ENCODE measurements at places on chromosomes 6 and 20. TPM values are rescaled to one million over a fixed set of nuclear protein-coding genes. Genes with fewer than 3 reads are reported as not detected.
A peak's percentile ranks its signal among the peaks of the same experiment; 100 is the strongest.

DNA sequence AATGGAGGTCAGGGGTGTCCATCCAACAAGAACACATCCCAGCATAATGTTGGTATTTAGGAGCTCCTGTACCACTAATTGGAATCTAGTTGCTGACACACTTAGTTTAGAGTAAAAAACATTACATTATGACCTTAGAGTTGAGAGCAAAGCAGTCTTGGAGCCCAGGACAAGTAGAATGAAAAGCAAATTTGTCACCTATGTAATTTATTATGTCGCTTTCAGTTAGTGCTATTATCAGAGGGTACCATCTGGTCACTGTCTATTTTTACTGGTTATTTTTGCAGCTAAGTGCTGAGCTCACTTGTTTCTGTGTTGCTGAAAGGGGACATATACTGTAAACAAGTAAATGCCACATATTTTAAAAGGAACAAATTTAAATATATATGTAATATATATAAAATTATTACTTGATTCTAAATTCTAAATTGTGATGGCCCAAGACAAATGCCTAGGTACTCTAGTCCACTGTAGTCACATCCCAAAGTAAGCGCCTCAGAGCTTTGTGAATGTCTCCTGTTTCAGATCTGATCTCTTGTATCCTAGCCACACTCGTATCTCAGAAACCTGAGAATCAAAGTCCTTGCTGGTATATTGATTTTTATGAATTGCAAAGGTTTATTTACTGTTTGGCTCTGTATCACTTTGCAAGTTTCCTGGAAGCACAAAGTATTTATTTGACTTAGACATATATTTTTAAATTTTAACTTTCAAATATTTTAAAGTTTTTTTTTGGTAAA is 148.6 kb upstream of the MAN1A1 start:
- DNase-seq = no peak
- no peaks in the 10 kb centered on the region for H3K27me3 ChIP-seq
- H3K27ac ChIP-seq = no peak overlapping the region
- H3K36me3 ChIP-seq = no peaks in the 10 kb centered on the region
- H3K4me3 ChIP-seq = no peak overlapping the region
- no peaks in the 10 kb centered on the region for H3K4me1 ChIP-seq

The RAET1G gene
- 0.32 TPM for total RNA-seq

The ITPA gene
- total RNA-seq = 28.5 TPM

DNA sequence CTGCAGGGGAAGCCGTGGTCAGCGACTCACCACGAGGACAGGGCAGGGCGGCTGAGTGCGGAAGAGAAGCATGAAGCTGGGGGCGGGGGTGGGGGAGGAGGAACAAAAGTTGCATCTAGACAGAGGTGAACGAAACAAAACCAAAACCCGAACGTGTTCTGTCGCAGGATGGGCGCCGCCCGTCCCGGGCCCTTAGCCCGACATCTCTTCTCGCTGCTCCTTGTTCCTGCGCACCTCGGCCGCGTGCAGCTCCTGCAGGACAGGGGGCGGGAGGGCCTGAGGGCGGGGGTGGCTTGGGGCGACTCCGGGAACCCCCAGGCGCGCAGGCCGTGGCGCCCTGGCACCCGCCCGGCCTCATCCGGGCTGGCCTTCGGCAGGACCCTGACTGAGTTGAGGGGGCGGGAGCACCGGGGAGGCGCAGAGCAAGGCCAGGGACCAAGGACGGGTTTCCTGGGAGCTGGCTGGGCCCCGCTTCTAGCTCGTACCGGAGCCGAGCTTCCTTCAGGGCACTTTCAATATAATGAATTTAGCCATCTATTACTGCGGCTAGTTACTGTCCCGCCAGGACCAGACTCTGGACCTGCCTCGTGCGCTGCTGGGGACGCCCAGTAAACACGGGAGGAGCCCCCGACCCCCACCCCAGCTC is 12.0 kb downstream of the STMN3 start:
- H3K4me3 ChIP-seq = peak overlapping the region; percentile 69
- no peak for DNase-seq
- peak overlapping the region; percentile 85 for H3K27ac ChIP-seq

DNA sequence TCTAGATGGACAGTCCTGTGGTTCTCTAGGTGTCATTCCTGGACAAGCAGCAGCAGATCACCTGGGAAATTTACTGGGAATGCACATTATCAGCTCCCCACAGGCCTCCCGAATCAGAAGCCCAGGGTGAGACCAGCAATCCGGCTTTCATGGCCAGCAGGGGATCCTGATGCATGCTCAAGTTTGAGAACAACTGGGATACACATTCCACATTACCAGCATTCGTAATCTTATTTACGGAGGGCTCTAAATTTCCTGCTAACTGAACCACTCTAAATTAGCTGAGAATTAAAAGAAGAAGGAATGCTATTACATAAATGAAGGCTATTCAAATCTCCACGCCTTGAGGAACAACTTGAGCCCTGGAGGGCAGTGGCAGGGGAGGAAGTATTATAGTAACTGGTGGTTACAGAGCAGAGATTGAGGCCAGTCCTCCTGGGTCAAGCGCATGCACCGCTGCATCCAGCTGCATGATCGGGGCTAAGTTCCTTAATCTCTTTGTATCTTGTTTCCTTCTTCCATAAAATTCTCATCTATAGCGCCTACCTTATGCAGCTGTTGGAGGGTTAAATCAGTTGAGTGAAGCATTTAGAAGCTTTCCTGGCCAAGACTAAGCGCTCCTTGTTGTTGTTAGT is 403.7 kb downstream of the CDH26 start:
- no peak overlapping the region for H3K4me3 ChIP-seq
- H3K27me3 ChIP-seq = no peaks in the 10 kb centered on the region
- no peak overlapping the region for H3K27ac ChIP-seq
- peak; percentile 62 for DNase-seq
- H3K36me3 ChIP-seq = no peaks in the 10 kb centered on the region
- no peaks in the 10 kb centered on the region for H3K4me1 ChIP-seq

DNA sequence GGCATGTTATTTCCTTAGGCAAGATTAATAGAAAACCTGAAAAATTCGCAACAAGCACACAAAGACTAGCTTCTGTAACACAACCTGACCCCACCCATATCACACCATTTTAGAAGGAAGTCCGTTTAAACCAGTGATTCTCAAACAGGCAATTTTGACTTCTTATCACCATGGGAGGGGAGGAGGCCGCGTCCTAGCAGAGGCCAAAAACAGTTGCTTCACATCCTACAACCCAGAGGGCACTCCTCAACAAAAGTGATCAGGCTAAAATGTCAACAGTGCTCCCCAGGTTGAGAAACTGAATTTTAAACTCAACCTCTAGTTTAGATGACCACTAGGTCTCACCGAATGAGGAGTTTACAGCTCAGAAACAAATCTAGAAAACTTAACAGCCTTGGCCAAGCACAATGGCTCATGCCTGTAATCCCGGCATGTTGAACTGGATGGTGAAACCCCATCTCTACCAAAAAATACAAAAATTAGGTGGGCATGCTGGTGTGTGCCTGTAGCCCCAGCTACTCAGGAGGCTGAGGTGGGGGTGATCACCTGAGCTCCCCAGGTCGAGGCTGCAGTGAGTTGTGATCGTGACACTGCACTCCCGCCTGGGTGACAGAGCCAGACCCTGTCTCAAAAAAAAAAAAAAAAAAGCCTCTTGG is 3.4 kb downstream of the SNX5 start:
- peaks cover 77% of the 10 kb centered on the region for H3K4me1 ChIP-seq
- H3K27me3 ChIP-seq = no peaks in the 10 kb centered on the region
- peak overlapping the region; percentile 95 for H3K27ac ChIP-seq
- H3K4me3 ChIP-seq = no peak overlapping the region
- DNase-seq = no peak

The ANGPT4 gene
- total RNA-seq = under 0.01 TPM

GRCh38 chr6:132695773-132696172 is 18.1 kb downstream of the VNN1 start:
- H3K4me1 ChIP-seq = no peaks in the 10 kb centered on the region
- no peak overlapping the region for H3K4me3 ChIP-seq
- H3K27me3 ChIP-seq = no peaks in the 10 kb centered on the region
- H3K27ac ChIP-seq = no peak overlapping the region

DNA sequence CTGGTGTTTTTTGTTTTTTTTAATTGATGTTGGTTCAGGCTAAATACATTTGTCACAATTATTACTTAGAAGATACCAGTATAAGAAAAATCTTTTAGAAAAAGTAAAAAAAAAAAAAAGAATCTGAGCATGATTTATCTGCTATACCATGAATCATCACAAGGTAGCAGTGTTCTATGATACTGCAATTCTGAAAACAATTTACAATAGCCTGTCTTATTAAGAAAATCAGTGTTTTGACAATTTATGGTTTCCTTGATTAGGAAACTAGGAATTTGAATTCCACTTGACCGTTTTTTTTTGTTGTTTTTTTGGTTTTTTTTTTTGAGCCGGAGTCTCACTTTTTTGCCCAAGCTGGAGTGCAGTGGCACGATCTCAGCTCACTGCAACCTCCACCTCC is 9.3 kb upstream of the MAK start:
- no peak overlapping the region for H3K27ac ChIP-seq
- no peaks in the 10 kb centered on the region for H3K27me3 ChIP-seq
- no peak for DNase-seq
- H3K4me1 ChIP-seq = no peaks in the 10 kb centered on the region

- H3K4me1 ChIP-seq = peaks cover 83% of the 10 kb centered on the region
- no peak overlapping the region for H3K27ac ChIP-seq
- no peak overlapping the region for H3K4me3 ChIP-seq
- no peak for DNase-seq
Observed at GRCh38 chr6:71406865-71407860, 118.6 kb downstream of the OGFRL1 start.

The SLC17A2 gene
- not detected for total RNA-seq

GRCh38 chr6:20038410-20039204 is 173.7 kb downstream of the MBOAT1 start:
- H3K36me3 ChIP-seq = no peaks in the 10 kb centered on the region
- no peak overlapping the region for H3K27ac ChIP-seq
- H3K4me1 ChIP-seq = no peaks in the 10 kb centered on the region
- H3K4me3 ChIP-seq = no peak overlapping the region
- DNase-seq = no peak
- H3K27me3 ChIP-seq = no peaks in the 10 kb centered on the region

GRCh38 chr6:22899426-22899825 is 330.1 kb downstream of the HDGFL1 start:
- no peaks in the 10 kb centered on the region for H3K36me3 ChIP-seq
- H3K4me3 ChIP-seq = no peak overlapping the region
- H3K4me1 ChIP-seq = peaks cover 8% of the 10 kb centered on the region
- H3K27ac ChIP-seq = no peak overlapping the region
- DNase-seq = no peak
- no peaks in the 10 kb centered on the region for H3K27me3 ChIP-seq

- H3K36me3 ChIP-seq = peaks cover 14% of the 10 kb centered on the region
- peaks cover 21% of the 10 kb centered on the region for H3K4me1 ChIP-seq
- no peak overlapping the region for H3K4me3 ChIP-seq
- no peak overlapping the region for H3K27ac ChIP-seq
Observed at GRCh38 chr20:51697096-51697826, 70.9 kb downstream of the ATP9A start.

DNA sequence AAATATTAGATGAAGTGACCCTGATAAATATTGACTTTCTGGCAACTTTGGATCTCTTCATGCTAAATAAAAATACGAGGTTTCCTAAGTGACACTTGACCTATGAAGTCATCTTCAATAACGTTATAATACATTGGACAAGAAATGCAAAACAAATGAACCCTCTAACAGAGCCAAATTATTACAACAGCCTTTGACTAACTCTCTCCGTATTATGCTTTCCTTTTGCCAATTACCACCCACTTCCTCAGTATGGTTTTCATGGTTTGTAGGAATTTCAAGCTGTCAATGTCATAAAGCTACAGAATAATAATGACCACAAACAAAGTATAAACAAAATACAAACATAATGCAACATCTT is 210.5 kb downstream of the MOXD1 start:
- no peak overlapping the region for H3K4me3 ChIP-seq
- peak overlapping the region; percentile 71 for H3K27ac ChIP-seq
- H3K36me3 ChIP-seq = no peaks in the 10 kb centered on the region

GRCh38 chr20:38926934-38927616 is 858 bp downstream of the FAM83D start:
- DNase-seq = no peak
- H3K27me3 ChIP-seq = no peaks in the 10 kb centered on the region
- H3K36me3 ChIP-seq = no peaks in the 10 kb centered on the region
- H3K27ac ChIP-seq = peak overlapping the region; percentile 77

The CITED2 gene
- 144 TPM for total RNA-seq

The BTNL2 gene
- total RNA-seq = not detected

The TNFRSF21 gene
- total RNA-seq = 37.0 TPM

DNA sequence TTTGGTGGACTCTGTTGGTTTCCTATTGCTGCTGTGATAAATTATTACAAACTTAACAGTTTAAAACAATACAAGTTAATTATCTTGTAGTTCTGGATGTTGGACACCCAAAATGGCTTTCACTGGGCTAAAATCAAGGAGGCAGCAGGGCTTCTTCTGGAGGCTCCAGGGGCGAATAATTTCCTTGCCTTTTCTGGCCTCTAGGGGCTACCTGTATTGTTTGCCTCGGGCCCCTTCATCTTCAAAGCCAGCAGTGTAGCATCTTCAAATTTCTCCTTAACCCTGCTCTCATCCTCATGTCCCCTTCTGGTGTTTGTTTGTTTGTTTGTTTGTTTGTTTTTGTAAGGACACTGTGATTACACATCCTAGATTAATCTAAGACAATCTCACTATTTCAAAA is 60.5 kb upstream of the ANKEF1 start:
- H3K4me3 ChIP-seq = no peak overlapping the region
- no peak overlapping the region for H3K27ac ChIP-seq
- peaks cover 6% of the 10 kb centered on the region for H3K4me1 ChIP-seq

DNA sequence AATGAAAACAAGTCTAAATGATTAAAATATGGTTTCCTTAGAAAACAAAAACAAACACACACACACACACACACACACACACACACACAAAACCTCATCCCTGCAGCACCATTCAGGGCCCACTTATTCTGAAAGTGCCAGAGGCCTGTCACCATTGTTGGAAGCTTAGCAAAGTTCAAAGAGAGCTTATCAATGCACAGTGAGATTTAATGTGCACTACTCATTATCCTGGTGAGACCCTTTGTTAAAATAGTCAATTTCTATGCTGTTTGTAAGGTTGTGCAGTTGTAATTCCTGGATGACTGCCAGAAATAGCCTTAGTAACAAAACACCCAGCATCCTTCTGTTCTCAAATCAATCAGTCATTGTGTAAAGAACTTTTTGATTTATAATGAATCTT is 482.9 kb downstream of the GRIK2 start:
- no peak for DNase-seq
- H3K36me3 ChIP-seq = no peaks in the 10 kb centered on the region
- no peak overlapping the region for H3K4me3 ChIP-seq
- no peak overlapping the region for H3K27ac ChIP-seq
- H3K4me1 ChIP-seq = no peaks in the 10 kb centered on the region
- H3K27me3 ChIP-seq = no peaks in the 10 kb centered on the region

The ESR1 gene
- 1.8 TPM for total RNA-seq

The FOXQ1 gene
- total RNA-seq = 4.4 TPM

GRCh38 chr20:33707668-33708067 is 12.4 kb downstream of the PXMP4 start:
- H3K27me3 ChIP-seq = no peaks in the 10 kb centered on the region
- H3K27ac ChIP-seq = no peak overlapping the region
- peaks cover 38% of the 10 kb centered on the region for H3K36me3 ChIP-seq
- no peak overlapping the region for H3K4me3 ChIP-seq

GRCh38 chr20:32968478-32969241 is 35.6 kb downstream of the SUN5 start:
- no peaks in the 10 kb centered on the region for H3K4me1 ChIP-seq
- no peak overlapping the region for H3K4me3 ChIP-seq
- peak; percentile 86 for DNase-seq
- peaks cover 27% of the 10 kb centered on the region for H3K27me3 ChIP-seq
- no peaks in the 10 kb centered on the region for H3K36me3 ChIP-seq

The VNN1 gene
- total RNA-seq = 1.4 TPM

The NKX2-4 gene
- total RNA-seq = not detected

GRCh38 chr6:116101790-116102189 is 1.1 kb downstream of the NT5DC1 start:
- peak overlapping the region; percentile 85 for H3K4me3 ChIP-seq
- no peak for DNase-seq
- peaks cover 27% of the 10 kb centered on the region for H3K4me1 ChIP-seq
- H3K27ac ChIP-seq = peak overlapping the region; percentile 91
- no peaks in the 10 kb centered on the region for H3K27me3 ChIP-seq
- H3K36me3 ChIP-seq = no peaks in the 10 kb centered on the region
